ENCODE measurements at places on chromosomes 5 and 9.

GRCh38 chr5:102450313-102450990 lies 48.3 kb downstream of the SLCO6A1 start:
- no peak for DNase-seq

GRCh38 chr9:31304576-31304975 lies 1079.9 kb upstream of the ACO1 start:
- no peak for DNase-seq

DNA sequence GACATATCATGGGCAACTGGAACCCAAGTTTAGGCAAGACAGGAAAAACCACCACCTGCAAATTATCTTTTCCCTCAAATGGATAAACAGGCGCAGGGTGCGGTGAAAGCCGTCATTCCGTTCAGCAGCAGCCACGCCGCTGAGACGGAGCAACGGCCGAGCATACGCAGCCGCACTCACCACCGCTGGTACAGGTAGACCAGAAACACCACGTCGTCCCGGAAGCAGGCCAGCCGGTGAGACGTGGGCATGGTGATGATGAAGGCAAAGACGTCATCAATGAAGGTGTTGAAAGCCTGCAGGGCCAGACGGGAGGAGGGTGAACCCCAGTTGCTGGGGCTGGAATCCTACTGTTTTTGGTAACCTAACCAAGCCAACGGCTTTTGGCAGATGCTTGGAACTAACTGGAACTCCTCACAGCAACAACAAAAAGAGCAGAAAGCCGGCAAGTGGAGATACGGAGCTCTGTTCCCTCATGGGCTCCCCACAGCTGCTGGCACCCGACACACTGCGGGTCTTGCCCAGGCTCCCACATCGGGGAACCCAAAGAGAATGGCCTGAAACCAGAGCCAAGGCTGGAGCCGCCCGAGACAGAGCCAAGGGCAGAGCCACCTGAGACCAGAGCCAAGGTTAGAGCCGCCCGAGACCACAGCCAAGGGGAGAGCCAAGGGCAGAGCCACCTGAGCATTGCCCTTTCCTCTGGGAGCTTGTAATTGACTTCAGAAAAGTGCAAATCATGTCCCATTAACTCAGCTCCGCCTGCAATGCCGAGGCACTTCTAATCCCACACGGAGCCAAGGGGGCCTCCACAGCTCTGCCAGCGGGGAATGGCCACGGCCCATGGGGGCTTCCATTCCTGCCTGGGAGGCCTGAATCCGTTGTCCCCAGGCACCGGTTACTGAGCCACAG lies 24.2 kb downstream of the CLPTM1L start:
- no peak for DNase-seq

- DNase-seq: no peak
Measured at GRCh38 chr5:40955313-40955712, 46.0 kb downstream of the C7 start.

DNA sequence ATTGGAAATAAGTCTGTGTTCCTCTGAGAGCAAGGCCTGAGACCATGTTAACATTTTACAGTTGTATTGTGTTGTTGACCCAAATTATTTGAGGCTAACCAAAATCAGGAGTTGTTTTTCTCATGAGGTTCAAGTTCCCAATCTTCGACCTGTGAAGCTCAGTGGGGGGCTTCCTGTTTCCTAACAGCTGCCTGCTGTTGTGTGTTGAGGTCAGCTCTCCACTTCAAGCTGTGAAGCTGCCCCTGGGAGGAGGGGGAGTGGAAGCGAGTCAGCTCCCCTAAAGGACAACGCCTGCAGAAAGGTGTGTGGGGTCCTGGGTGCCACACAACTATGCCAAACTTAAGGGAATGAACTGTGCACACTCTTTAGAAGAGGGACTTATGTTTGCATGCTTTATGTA lies 295.5 kb downstream of the IRX1 start:
- no peak for DNase-seq
